Uterus (tissue), 4 donors: ENCODE measurements at places on chromosomes 2 and 18. TPM values are rescaled to one million over a fixed set of nuclear protein-coding genes. Genes with fewer than 3 reads are reported as not detected.

The C2orf80 gene
- total RNA-seq: not detected

The PXDN gene
- total RNA-seq: 30.9 TPM

The PFN4 gene
- total RNA-seq: 2.0 TPM

The CNGA3 gene
- total RNA-seq: not detected

The ZNF385B gene
- not detected for total RNA-seq
